ENCODE measurements at places on chromosomes 4 and X.

DNA sequence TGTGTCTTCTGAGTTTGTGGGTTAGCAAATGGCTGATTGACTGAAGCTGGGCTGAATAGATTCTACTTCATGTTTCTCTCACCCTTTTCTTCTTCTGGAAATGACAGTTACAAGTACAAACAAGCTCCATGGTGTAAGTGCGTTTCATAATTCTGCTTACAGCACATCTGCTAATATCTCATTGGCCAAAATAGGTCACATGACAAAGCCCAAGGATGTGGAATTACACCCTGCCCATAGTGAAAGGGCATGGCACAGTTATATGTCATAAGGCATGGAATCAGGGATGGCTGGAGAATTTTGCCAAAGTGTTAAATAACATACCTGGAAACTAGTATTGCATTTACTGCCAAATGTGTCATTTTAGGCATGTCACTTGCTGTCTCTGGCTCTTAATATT, 327.2 kb downstream of the NKX6-1 start:
- DNase-seq, result no peak

- no peak for DNase-seq
Measured at GRCh38 chr4:144954230-144954629, 143.8 kb downstream of the ANAPC10 start.

- no peak for DNase-seq
Measured at GRCh38 chr4:132642016-132642817, 506.9 kb upstream of the PCDH10 start.

- DNase-seq, result no peak
Measured at GRCh38 chr4:99677161-99677560, 19.5 kb upstream of the C4orf54 start.

GRCh38 chr4:99826016-99826415, 9.4 kb downstream of the DAPP1 start:
- DNase-seq, result no peak

All from lower lobe of right lung (tissue), 2 donors.